ENCODE measurements at places on chromosomes 4 and X. TPM values are rescaled to one million over a fixed set of nuclear protein-coding genes. Genes with fewer than 3 reads are reported as not detected.

DNA sequence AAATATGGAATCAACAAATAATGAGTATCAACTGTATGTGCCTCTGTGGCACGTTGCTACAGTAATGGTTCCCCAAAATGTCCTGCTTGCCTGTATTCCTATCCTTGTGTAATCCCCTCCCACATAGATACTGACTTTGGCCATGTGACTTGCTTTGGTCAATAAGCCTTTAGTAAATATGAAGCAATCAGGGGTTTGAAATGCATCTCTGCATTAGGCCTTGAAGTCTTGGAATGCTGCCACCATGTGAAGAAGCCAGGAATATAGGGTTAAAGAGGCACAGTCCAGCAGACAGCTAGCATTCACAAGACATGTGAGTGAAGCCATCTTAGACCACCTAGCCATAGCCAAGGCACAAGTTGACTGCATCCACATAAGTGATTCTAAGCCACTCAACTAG, 190.9 kb downstream of the GABRB1 start:
- no peak overlapping the region for H3K4me3 ChIP-seq
- H3K4me1 ChIP-seq: no peaks in the 10 kb centered on the region
- no peak overlapping the region for H3K27ac ChIP-seq
- no peaks in the 10 kb centered on the region for H3K27me3 ChIP-seq
- DNase-seq: no peak
- no peaks in the 10 kb centered on the region for H3K36me3 ChIP-seq

- no peak for DNase-seq
- no peak overlapping the region for H3K4me3 ChIP-seq
- H3K4me1 ChIP-seq: no peaks in the 10 kb centered on the region
Observed at GRCh38 chrX:68865300-68865699, 36.5 kb downstream of the EFNB1 start.

DNA sequence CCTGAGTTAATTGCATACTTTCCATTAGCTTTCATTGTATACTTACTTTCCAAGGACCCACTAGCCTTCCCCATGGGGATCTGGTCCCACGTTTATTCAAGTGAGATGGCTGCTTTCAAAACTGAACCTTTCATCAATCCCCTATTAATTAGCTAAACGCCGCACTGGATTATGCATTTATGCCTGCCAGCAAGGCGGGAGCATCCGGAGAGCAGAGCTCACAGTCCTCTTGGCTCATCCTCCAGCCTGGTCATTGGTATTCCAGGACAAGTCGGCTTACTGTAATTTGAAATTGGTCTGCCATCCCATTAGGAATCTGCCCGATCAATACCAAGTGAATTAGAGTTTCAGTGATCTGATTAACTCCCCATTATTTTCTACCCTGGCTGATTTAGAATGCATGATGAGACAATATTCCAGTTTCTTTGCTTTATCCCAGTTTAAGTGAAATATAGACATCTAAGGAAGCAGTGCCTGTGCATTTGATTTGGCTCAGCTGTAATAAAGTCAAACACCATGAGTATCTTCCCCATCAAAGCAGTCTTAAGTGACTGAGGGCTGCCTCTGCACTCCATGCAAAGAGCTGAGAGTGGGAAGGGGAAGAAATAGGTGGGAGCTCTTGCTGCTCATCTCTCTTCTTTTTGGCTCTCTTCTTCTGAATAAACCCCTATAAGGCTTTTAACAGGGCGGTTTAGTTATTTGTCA, 411.4 kb downstream of the GPAT3 start:
- no peaks in the 10 kb centered on the region for H3K36me3 ChIP-seq
- H3K27ac ChIP-seq: no peak overlapping the region
- no peak overlapping the region for H3K4me3 ChIP-seq
- no peaks in the 10 kb centered on the region for H3K4me1 ChIP-seq
- no peaks in the 10 kb centered on the region for H3K27me3 ChIP-seq

DNA sequence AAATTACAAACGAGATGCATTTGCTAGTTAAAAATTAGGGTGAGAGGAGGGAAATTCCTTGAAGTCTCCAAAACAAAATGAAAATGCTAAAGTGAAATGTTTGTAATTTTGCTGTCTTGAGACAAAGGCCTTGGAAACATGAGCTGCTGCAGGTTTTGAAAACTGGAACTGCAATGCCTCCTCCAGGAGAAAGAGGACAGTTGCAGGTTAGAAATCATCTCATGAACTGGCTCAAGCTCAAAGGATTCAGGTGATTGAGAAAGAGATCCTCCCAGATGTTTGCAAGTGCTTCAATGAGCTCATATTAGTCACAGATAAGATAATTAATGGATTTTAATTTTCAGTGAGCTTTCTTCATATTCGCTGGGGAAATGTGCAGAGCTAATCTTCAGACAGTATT, 32.4 kb downstream of the SMPX start:
- H3K27ac ChIP-seq: no peak overlapping the region
- DNase-seq: no peak
- no peaks in the 10 kb centered on the region for H3K4me1 ChIP-seq

- H3K4me1 ChIP-seq: no peaks in the 10 kb centered on the region
- H3K27ac ChIP-seq: no peak overlapping the region
- no peaks in the 10 kb centered on the region for H3K36me3 ChIP-seq
- H3K27me3 ChIP-seq: no peaks in the 10 kb centered on the region
Observed at GRCh38 chr4:150268444-150268843, 190.2 kb downstream of the DCLK2 start.

DNA sequence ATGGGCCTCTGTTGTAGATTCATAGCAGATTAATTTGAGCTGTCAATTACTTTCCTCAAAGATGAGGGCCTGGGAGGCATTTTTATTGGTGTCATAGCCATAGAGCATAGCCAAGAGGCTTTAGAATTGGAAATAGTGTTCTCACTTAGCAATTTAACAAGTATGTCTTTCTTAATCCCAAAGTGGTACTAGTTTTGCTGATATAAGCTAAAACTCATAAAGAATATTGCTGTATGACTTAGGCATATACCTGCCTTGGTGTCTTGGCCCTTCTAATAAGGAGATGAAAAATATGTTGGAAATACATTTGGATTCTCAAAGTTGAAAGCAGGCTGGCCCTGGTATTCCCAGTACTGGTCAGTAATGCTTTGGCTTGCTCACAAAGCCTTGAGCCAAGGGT, 221.5 kb upstream of the CXCL13 start:
- no peak for DNase-seq
- H3K27me3 ChIP-seq: no peaks in the 10 kb centered on the region
- H3K36me3 ChIP-seq: no peaks in the 10 kb centered on the region

- H3K4me3 ChIP-seq: no peak overlapping the region
- no peak overlapping the region for H3K27ac ChIP-seq
- no peaks in the 10 kb centered on the region for H3K27me3 ChIP-seq
- DNase-seq: no peak
Observed at GRCh38 chrX:100797359-100797758, 22.8 kb upstream of the CSTF2 start.

GRCh38 chr4:153832054-153832453, 43.2 kb upstream of the SFRP2 start:
- no peak for DNase-seq
- H3K27ac ChIP-seq: no peak overlapping the region
- no peaks in the 10 kb centered on the region for H3K27me3 ChIP-seq
- H3K4me3 ChIP-seq: no peak overlapping the region
- no peaks in the 10 kb centered on the region for H3K36me3 ChIP-seq

DNA sequence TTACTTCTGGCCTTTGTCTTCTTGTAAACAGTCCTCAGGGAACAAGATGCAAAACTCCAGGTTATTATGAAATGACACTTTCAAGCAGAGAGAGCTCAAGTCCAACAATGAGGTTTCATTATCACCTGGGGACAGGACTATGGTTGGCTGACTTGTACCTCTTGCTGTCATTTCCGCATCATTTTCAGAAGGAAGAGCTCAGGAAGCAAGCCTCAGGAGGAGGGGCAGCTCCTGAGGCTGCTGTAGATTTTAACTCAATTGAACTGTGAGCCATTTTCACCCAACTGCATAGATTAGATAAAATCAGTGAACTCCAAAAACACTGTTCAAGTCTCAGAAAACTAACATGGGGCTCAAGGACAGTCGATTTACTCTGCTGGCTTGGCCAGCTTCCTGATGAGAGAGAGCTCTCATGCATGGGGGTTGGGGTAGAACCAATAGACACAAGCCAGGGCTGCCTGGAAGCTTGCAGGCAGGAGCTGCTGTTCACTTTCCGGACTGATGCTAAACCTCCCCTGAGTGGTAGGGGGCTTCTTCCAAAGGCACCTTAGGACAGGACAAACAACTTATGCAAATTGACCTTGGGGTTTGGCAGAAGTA, 23.6 kb downstream of the TMEM255A start:
- H3K27me3 ChIP-seq: no peaks in the 10 kb centered on the region
- no peaks in the 10 kb centered on the region for H3K4me1 ChIP-seq
- no peak overlapping the region for H3K27ac ChIP-seq

- H3K36me3 ChIP-seq: no peaks in the 10 kb centered on the region
- H3K4me1 ChIP-seq: no peaks in the 10 kb centered on the region
- no peak overlapping the region for H3K4me3 ChIP-seq
- no peak for DNase-seq
- no peak overlapping the region for H3K27ac ChIP-seq
Observed at GRCh38 chr4:178385481-178385880, 943.2 kb upstream of the AGA start.

DNA sequence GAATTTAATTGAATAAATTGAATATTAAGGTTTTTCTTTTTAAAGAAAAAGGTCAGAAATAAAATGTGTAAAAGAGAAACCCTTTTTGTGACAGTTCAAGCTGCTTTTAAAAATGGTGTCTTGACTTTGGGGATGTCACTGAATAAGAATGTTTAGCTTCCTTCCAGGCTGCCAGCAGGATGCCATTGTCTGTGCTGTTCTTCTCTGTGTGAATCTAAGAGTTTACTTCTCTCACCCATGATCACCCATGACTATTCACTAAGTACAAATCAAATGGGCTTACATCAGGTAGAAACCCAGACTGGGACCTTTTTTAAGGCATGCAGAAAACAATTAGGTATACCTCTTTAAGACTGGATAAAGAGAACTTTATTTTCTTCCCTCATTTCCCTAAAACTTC, 115.3 kb downstream of the DACH2 start:
- H3K27me3 ChIP-seq: no peaks in the 10 kb centered on the region
- H3K4me1 ChIP-seq: no peaks in the 10 kb centered on the region
- H3K27ac ChIP-seq: no peak overlapping the region
- no peaks in the 10 kb centered on the region for H3K36me3 ChIP-seq
- H3K4me3 ChIP-seq: no peak overlapping the region

DNA sequence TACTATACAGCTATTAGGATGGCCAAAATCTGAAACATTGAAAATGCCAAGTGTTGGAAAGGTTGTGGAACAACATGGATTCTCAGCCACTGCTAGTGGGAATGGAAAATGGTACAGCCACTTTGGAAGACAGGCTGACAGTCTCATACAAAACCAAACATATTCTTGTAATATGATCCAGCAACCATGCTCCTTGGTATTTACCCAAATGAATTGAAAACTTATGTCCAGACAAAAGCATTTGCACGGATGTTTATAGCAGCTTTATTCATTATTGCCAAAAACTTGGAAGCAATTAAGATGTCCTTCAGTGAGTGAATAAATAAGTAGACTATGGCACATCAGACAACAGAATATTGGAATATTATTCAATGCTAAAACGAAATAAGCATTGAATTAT, 105.8 kb upstream of the DCLK2 start:
- H3K36me3 ChIP-seq: no peaks in the 10 kb centered on the region
- no peaks in the 10 kb centered on the region for H3K27me3 ChIP-seq
- H3K27ac ChIP-seq: no peak overlapping the region
- no peaks in the 10 kb centered on the region for H3K4me1 ChIP-seq

GRCh38 chr4:160370046-160370445, 1267.2 kb downstream of the RAPGEF2 start:
- no peaks in the 10 kb centered on the region for H3K4me1 ChIP-seq
- no peak overlapping the region for H3K27ac ChIP-seq
- no peak overlapping the region for H3K4me3 ChIP-seq
- H3K36me3 ChIP-seq: no peaks in the 10 kb centered on the region

GRCh38 chrX:112011376-112011775, 71.2 kb downstream of the TRPC5 start:
- H3K36me3 ChIP-seq: no peaks in the 10 kb centered on the region
- no peak for DNase-seq
- no peak overlapping the region for H3K27ac ChIP-seq

DNA sequence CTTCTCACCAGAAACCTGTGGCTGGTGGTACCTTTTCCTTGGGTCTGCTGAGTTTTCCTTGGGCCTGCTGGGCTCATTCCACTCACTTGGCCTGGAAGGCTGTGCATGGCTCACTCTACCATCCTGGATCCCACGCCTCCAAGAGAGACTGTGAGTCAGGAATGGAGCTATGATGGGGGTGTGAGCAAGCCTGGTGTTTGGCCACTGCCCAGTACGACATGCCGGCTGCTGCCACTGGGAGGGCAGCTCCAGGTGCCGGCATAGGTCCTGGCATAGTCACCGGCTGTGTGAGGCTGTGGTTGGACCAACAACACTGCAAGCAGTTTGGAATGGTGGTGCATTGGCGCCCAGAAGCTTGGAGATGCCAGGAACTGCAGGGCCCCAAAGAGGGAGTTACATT, 721.7 kb downstream of the PCDH18 start:
- H3K36me3 ChIP-seq: no peaks in the 10 kb centered on the region
- H3K27me3 ChIP-seq: no peaks in the 10 kb centered on the region
- DNase-seq: no peak
- H3K4me1 ChIP-seq: no peaks in the 10 kb centered on the region
- no peak overlapping the region for H3K4me3 ChIP-seq

GRCh38 chr4:19309378-19309777, 942.3 kb upstream of the SLIT2 start:
- no peak overlapping the region for H3K27ac ChIP-seq
- DNase-seq: no peak
- no peaks in the 10 kb centered on the region for H3K36me3 ChIP-seq
- no peaks in the 10 kb centered on the region for H3K4me1 ChIP-seq

GRCh38 chrX:70421618-70422017, 1.5 kb upstream of the GDPD2 start:
- H3K36me3 ChIP-seq: no peaks in the 10 kb centered on the region
- H3K27ac ChIP-seq: no peak overlapping the region
- no peak overlapping the region for H3K4me3 ChIP-seq
- DNase-seq: no peak

MTTP gene
- total RNA-seq: 0.59 TPM

GPRIN3 gene
- 4.5 TPM for total RNA-seq

INTU gene
- total RNA-seq: 10.5 TPM

TRIM61 gene
- total RNA-seq: 1.0 TPM

TAF7L gene
- total RNA-seq: not detected

TACC3 gene
- 8.6 TPM for total RNA-seq

FBXW7 gene
- total RNA-seq: 40.8 TPM

VEGFD gene
- 1.8 TPM for total RNA-seq

CXorf65 gene
- total RNA-seq: not detected

Data from tibial nerve (tissue), 4 donors.